ENCODE measurements at places on chromosomes 5 and 9. TPM values are rescaled to one million over a fixed set of nuclear protein-coding genes. Genes with fewer than 3 reads are reported as not detected.

Gene TAS2R1
- not detected for polyA plus RNA-seq

DNA sequence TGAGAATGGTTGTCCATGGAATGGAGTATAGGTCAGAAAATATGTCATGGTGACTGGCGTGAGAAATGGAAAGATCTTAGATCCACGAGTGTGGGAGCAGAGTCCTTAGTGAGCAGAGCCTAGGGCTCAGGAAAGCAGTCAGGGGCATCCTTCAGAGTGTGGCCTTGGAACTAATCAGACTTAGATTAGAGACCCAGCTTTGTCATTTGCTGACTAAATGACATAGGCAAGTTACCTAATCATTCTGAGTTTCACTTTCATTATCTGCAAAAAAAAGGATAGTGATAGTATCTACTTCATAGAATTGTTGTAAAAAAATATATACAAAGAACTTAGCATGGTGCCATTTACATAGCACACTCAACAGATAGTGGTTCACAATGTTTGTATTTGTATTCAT, 24.3 kb upstream of the SLIT3 start:
- DNase-seq, result no peak

- DNase-seq, result no peak
Observed at GRCh38 chr5:170303549-170303948, 6.0 kb upstream of the LCP2 start.

DNA sequence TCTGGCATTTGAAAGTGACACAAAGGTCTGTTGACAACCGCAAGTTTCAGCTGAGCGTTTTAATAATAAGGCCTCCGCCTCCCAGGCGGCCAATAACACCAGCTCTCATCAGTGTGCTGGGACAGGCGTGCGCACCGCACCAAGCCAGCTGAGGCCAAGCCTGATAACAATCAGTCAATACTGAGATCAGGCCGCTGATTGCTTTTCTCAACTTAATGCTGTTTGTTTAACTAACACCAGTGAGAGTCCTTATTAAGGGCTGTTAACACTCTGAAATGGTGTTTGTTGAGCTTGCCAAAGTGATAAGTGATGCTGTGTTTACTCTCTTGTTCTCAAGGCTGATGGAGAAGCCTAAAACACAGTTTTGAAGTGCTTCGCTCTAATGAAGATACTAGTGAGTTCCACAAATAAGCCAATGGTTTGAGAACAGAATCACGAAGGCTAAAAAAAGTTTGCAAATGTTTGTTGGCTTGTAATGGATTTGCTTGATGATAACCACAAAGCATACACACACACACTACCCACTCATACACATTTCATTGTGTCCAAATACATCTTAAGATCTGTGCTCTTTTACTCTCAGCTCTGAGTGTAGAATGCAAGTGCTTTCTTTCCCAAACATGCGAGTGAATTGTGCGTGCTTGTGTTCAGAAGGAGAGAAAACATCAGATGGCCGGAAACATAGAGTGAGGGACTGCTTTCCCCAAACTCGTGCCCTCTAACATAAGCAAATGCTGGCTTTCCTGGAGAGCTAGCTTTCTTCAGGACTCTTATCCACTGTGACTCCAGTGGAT, 330.4 kb upstream of the KLF4 start:
- no peak for DNase-seq

GRCh38 chr9:117341151-117341550, 73.7 kb downstream of the ASTN2 start:
- DNase-seq, result no peak

- DNase-seq, result no peak
Observed at GRCh38 chr9:131612851-131613250, 67.5 kb downstream of the PRRT1B start.

DNA sequence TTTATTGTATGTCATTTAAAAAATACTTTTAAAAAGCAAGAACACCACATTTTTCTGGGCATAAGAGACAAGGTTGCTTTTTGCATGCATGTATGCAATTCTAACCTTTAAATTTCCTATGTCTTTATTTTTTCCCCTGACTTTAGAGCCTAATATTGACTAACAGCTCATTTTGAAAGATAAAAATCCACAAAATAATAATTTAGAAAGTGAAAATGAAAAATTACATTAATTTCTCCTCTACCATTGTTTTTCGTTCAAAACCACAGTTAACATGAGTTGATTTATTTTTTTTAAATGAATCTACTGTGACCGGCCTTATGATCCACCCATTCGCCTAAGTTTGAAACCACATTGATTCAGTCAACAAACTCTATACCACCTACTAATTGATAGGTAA, 137.5 kb upstream of the CDKN2B start:
- DNase-seq, result no peak

DNA sequence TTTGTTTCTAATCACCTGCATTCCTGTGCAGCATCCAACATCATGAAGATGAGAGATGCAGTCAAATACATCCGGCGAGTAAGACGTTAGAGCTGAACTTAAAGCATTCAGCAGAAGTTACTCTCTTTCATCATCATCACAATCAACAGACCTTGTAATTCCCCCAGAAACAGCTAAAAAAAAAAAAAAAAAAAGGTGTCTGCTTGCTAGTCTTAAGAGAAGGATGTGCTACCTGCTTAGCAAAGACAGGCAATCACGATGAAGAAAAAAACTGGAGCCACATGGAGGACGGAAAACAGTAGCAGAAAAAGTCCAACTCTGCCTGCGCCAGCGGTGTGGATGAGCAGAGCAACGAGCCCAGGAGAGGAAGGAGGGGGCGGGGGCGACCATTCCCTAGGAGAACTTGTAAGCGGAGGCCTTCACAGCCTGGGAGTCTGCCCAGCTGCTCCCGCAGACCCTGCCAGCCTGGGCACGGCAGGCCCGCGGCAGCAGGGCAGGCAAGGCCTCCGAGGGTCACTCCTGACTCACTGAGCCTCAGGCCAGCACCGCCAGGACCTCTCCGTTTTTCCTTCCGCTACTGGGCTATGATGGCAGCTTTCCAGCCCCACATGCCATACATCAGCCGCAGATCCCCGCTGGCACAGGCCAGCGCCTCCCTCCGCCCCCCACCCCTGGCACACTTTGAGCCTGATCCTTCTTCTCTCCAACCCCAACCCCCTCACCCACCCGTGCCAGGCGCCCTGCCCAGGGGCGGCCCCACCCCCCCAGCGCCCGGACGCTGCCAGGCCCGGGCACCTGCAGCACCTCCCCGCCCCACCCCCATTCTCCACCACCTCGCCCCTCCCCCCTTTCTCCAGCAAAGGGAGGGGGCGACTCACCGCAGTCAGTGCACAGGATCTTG, 1.4 kb downstream of the NRG2 start:
- DNase-seq, result peak; percentile 12

- DNase-seq, result no peak
Observed at GRCh38 chr5:79785983-79786382, 96.3 kb downstream of the CMYA5 start.
